ENCODE measurements at places on chromosomes 16 and 17.

DNA sequence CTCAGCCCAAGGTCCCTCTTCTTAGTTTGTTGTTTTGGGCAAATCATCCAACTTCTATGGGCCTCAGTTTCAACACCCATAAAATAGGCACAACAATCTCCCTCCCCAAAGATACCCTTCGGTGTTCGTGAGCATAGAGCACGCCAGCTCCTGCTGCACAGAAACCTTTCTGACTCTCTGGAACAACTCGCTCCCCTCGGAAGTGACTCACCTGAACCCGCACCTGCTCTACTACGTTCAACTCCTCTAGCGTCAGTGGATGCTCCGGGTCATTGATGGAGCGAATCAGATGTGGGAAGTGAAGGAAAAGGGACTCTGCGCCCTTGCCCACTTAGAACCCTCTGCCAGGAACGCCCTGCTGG lies 445 bp downstream of the CIAO2B start:
- peak; percentile 71 for DNase-seq

- DNase-seq, result no peak
These were observed 3.8 kb downstream of the G6PC3 start for GRCh38 chr17:44074231-44074910.

DNA sequence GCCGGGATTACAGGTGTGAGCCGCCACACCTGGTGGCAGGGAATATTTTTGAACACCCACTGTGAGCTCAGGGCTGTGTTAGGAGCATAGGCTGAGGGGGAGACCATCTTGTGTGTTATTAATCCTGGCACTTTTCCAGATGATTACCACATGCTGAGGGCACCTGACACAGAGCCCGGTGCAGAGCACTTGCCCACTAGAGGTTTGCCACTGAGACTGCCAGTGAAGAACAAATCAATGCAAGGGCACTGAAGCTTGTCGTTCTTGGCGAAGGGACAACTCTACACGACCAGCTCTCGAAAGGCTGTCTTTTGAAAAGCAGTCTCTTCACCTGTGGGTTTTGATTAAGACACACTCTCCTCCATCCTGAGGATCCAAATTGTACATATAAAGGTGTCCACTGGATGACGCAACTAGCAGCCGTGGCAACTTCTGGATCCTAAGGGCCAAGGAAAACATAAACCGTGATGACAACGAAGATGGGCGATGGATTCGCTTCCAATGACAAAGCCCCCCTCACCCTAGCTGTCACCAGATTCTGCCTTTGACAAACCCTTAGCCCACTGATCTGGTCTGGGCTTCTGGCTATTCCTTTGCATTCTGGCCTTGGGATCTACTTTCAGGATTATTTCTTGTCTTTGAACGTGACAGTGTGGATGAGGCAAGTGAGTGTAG lies 28.7 kb downstream of the WIPI1 start:
- no peak for DNase-seq

DNA sequence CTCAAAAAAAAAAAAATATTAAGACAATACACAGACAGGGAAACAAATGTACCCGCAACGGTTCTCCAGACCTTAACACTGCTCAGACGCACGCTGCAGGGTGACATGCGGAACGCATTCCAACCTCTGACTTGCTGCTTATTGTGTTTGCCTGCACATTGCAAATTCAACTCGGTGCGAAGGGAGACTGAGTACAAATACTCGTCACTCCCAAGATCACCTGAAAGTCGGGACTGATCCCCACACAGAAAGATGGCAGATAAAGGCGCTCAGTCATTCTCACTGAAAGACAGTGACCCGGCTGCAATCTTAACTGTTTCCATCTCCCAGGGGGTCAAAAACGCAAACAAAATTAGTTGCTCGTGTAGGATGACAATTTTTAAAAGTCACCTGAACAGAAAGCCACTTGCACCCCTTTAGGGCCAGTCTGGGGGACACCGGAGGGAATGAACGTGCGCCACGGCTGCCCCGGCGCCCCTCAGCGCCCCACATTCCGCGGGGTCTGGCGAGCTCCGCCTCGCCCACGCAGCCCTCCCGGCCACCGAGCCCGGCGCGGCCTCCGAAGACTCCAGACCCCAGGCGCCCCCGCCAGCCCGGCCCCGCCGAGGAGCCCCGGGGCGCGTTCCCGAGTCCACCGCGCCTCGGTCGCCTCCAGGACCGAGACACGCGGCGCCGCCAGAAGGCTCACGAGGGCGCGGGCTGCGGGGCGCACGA lies 589 bp downstream of the CLCN7 start:
- no peak for DNase-seq
